ENCODE measurements at places on chromosomes 6 and 20.

- no peak for DNase-seq
Measured at GRCh38 chr6:130615816-130616215, 211.4 kb upstream of the SMLR1 start.

- no peak for DNase-seq
Measured at GRCh38 chr20:10658051-10658823, 15.6 kb downstream of the JAG1 start.

GRCh38 chr20:23103284-23104018 lies 17.3 kb upstream of the CD93 start:
- DNase-seq = no peak

DNA sequence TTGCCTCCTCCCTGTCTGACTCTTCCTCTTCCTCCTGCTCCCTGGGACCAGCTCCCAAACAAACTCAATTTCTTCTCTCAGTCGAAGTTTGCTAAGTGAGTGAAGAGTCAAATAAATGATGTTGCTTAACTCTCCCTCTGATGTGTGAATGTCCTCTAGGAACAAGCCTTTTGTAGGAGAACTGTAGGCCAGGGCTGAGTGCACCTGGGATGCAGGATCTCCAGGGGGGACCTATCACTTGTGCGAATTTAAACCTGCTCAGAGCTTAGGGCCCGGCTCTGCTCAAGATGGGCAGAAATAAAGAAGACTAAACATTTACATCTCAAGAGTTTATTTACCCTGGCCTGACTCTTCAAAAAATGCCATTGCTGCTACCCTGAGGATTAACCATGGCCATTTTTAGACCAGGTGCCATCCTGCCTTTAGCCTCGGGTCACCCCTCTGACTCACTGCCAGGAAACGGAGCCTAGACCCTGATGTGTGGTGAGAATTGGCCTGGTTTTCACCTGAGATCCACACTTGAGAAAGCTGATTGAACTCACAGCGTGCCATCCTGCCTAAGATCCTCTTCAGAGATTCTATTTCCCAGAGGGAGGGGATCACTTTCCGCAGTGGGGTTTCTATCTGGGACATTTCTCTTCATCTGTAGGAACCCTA lies 63.6 kb upstream of the CD93 start:
- DNase-seq = no peak

GRCh38 chr6:42402184-42402583 lies 49.5 kb downstream of the TRERF1 start:
- DNase-seq = no peak

DNA sequence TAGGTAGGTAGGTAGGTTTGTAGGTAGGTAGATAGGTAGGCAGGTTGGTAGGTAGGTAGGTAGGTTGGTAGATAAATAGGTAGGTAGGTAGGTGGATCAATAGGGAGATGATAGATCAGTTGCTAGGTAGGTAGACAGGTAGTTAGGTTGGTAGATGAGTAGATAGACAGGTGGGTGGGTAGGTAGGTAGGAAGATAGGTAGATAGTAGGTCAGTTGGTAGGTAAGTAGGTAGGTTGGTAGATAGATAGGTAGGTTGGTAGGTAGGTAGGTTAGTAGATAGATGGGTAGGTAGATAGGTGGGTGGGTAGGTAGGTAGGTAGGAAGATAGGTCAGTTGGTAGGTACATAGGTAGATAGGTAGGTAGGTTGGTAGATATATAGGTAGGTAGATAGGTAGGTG lies 72.0 kb upstream of the PDE10A start:
- DNase-seq = no peak

DNA sequence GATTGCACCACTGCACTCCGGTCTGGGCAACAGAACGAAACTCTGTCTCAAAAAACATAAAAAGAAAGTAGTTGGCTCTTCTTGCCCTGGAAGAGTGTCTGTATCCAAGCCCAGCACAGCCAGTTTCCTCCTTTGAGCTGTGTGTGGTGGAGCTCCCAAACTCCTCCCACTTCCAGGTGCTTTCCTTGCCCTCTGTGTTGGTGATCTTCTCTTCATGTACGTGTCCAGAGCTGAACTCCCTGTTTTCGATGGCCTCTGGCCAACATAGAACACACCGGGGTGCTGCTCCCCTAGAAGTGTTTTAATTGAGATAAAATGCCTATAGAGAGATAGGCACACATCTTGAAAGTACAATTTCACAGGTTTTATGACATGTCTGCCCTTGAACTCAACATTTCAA lies 16.7 kb upstream of the SGK2 start:
- DNase-seq = no peak

- DNase-seq = peak; percentile 65
Measured at GRCh38 chr6:16514249-16514648, 247.0 kb downstream of the ATXN1 start.

- no peak for DNase-seq
Measured at GRCh38 chr6:89501222-89501621, 68.3 kb downstream of the ANKRD6 start.

- no peak for DNase-seq
Measured at GRCh38 chr20:59149678-59150504, 13.7 kb upstream of the ZNF831 start.

DNA sequence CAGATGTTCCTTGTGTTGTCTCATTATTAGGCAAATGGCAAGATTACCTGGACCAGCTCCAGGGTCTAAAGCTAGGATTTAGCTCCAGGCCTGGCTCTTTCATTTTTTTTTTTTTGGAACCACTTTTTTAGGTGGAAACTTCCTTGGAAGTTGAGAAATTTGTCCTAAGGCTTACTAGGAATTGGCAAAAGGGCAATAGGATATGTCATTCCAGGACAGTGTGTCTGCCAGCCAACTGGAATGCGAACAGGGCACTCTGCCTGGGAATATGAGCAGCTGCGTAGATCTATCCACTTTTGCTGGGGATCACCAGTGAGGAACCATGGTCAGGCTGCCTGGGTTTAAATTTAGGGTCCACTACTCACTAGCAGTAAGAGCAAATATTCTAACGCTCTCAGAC lies 304.0 kb downstream of the TSHZ2 start:
- DNase-seq = no peak

- peak; percentile 35 for DNase-seq
Measured at GRCh38 chr6:81751388-81752083, 945 bp downstream of the TENT5A start.

- no peak for DNase-seq
Measured at GRCh38 chr20:23008667-23009066, 26.4 kb upstream of the SSTR4 start.

- no peak for DNase-seq
Measured at GRCh38 chr6:65436281-65436680, 270.7 kb downstream of the EYS start.

- no peak for DNase-seq
Measured at GRCh38 chr6:108437821-108438220, 122.9 kb upstream of the FOXO3 start.

DNA sequence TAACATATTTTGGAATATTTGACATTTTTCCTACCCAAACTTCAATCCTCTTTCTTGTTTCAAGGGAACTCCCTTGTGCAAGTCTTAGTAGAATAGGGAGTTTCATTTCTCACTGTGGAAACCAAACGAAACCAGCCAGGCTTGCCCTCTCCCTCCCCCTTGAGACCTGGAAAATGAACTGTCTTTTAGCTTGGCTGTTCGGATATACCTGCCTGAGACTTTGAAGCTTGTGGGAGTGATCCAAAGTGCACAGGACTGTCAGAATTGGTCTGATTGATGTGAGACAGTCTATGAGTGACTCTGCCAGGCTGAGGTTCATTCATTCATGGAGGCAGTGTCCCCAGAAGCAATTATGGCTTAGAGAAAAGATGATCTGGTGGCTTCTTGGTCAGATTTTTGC lies 388.1 kb downstream of the EPM2A start:
- DNase-seq = no peak

DNA sequence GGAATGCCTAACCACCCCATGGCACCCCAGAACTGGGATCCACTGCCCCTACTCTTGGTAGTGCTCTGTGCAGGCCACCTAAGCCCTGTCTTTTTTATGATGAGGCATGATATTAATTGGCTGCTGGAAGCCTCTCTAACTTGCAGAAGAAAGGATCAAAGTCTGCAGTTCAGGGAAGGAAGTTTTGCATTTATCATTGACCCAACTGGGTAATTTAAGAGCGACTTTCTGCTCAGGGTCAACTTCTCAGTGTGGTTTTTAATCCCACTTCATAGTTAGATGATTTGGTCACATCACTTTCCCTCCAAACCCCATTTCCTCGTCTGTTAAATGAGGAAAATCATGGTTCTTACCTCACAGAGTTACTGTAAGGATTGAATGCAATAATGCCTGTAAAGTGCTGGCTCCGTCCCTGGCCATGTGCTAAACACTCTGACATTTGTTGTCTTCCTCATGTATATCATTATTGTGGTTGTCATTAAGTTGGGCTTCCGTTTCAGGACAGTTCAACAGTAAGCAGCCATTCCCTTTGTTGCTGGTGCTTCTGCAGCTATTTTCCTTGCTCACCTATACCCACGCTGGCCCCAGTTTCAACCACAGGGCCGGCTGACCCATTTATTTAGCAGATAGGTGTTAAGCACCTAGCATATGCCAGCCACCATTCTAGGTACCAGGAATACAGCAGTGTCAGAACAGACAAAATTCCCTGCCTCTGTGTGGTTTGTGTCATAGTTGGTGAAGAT lies 14.2 kb downstream of the E2F3 start:
- no peak for DNase-seq

DNA sequence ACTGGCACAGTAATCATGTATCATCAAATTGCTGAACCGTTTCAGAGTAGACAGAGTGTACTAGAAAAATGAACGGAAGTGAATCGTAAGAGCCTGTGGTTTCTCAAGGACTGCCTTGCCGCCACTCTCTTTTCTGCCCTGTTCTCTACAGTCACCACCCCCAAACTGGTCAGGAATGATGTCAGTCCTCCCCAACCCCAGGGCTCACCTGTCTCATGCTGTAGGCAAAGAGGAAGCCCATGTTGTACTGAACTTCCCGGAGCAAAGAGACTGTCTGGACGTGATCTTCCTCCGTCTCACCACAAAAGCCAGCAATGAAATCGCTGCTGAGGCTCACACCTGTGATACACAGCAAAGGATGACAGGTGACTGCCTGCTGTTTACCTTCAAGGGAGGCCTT lies 31.0 kb downstream of the CDK5RAP1 start:
- no peak for DNase-seq

DNA sequence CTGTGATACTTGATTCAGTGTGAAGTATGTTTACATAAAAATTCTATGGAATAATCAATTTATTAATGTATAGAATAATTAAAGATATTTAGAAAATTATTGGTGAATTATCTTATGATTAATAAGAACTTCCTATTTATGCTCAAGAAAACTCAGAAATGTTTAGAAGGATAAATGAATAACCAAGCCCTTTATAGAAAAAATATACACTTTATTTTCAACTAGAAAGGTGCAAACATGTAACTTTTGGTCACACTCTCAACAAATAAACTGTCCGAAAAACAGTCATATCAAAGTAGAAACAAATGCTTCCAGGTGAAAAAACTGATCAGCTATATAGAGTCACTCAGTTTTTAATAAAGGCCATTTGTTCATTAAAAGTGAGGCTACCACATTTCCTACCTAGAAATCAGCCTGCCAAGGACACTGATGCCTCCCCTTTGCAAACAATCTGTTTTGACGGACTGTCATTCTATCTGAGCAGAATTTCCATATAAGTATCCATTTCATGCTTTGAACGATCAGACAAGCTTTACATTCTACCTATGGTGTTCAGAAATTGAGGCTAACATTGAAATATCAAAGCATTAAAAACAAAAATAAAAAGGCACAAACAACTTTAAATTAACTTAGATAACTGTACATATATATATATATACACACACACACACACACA lies 3.0 kb downstream of the CCN2 start:
- DNase-seq = no peak

DNA sequence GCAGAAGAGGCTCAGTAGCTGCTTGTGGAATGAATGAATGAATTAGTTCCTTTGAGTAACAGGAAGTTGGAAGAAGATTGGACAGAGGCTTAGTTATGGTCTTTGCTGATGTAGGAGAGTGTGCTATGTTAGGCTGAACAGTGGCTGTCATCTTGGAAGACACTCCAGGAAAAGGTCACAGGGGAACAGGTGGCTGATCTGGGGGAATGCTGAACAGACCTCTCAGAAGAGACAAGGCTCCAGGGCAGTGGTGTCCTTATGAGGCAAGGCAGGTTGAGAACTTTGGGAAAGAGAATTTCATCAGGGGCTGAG lies 62.3 kb downstream of the UTRN start:
- DNase-seq = no peak

DNA sequence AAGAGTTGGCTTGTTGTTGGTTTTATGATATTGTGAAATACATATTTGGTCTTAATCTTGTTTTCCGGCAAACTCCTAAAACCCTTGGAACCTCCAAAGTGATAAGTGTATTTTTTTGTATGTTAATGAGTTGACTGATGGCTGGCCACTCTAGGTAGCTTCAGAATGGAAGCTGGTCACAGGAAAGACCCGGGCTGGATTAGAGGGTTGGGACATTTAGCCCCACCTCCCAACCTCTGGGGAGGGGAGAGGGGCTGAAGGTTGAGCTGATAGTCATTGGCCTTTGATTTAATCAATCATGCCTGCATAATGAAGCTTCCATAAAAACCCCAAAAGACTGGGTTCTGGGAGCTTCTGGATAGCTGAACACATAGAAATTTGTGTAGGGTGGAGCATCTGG lies 42.7 kb downstream of the SASH1 start:
- DNase-seq = no peak

DNA sequence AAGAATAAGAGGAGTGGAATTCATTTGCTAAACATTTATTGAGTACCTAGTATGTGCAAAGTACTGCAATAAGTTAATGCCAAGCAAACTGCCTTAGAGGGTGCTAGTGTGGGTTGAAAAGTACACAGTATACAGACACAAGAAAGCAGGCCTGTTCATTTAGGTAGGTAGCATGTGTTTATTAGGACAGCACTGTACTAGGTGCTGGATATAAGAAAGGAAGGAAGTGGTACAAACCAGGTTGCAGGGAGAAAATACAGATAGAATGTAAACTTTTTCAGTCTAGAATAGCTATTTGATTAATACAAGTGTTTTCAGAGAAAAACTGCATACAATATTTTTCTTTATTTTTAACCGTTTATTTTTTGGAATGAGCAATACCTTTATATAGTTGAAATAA lies 68.1 kb downstream of the PHF20 start:
- no peak for DNase-seq

GRCh38 chr6:8436966-8437365 lies 1.6 kb upstream of the SLC35B3 start:
- no peak for DNase-seq

- DNase-seq = peak; percentile 30
Measured at GRCh38 chr6:128515550-128516513, 4.6 kb downstream of the PTPRK start.

- DNase-seq = no peak
Measured at GRCh38 chr20:5039255-5039657, 37.9 kb upstream of the SLC23A2 start.

DNA sequence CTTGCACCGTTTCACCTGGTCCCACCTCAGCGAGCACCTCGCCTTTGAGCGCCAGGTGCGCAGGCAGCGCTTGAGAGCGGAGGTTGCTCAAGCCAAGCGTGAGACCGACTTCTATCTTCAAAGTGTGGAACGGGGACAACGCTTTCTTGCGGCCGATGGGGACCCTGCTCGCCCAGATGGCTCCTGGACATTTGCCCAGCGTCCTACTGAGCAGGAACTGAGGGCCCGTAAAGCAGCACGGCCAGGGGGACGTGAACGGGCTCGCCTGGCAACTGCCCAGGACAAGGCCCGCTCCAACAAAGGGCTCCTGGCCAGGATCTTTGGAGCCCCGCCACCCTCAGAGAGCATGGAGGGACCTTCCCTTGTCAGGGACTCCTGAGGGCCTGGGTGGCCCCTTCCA lies 1.5 kb downstream of the ABT1 start:
- DNase-seq = no peak

- no peak for DNase-seq
Measured at GRCh38 chr6:79257381-79258205, 23.1 kb upstream of the HMGN3 start.

- DNase-seq = no peak
Measured at GRCh38 chr6:165096868-165097267, 212.5 kb downstream of the C6orf118 start.

Measured in midbrain (tissue), 1 donor.